ENCODE measurements at places on chromosomes 1 and 21. TPM values are rescaled to one million over a fixed set of nuclear protein-coding genes. Genes with fewer than 3 reads are reported as not detected.

Gene APCS
- total RNA-seq: not detected

Gene PRELP
- 0.49 TPM for total RNA-seq

Gene LCE1C
- not detected for total RNA-seq

Gene SPRR2F
- total RNA-seq: not detected

Gene LRRC39
- 4.4 TPM for total RNA-seq

Gene MROH9
- total RNA-seq: not detected

Gene SLFNL1
- total RNA-seq: 0.49 TPM

Gene IL19
- total RNA-seq: not detected

Gene CYP4X1
- 13.8 TPM for total RNA-seq

Gene THEM5
- not detected for total RNA-seq

Gene NPR1
- total RNA-seq: 0.49 TPM

Gene SLC35F3
- total RNA-seq: 2.5 TPM
